ENCODE measurements at places on chromosomes 1 and 21. TPM values are rescaled to one million over a fixed set of nuclear protein-coding genes. Genes with fewer than 3 reads are reported as not detected.

DNA sequence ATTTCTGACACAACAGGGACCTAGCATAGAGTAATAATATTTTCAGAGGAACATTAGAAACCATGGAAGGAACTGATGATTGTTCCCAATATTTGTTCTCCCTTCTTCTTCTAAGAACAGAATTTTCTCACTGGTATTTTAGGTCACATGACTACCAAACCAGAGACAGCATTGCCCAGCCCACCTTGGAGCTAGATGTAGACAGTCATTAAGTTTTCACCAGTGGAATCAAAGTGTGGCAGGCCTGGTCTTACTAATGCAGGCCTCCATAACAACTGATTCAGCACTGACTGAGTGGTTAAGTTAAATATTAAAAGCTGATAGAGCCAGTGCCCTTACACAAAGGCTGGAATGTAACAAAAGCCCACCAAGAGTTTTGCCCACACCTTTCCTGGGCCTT lies 244.4 kb downstream of the ZNF648 start:
- H3K36me3 ChIP-seq = no peaks in the 10 kb centered on the region
- no peak for DNase-seq
- no peak overlapping the region for H3K4me3 ChIP-seq
- no peaks in the 10 kb centered on the region for H3K4me1 ChIP-seq
- H3K27me3 ChIP-seq = no peaks in the 10 kb centered on the region

Gene SHE
- not detected for total RNA-seq

- H3K4me3 ChIP-seq = no peak overlapping the region
- peak overlapping the region; percentile 31 for H3K27ac ChIP-seq
- H3K4me1 ChIP-seq = peaks cover 34% of the 10 kb centered on the region
- H3K27me3 ChIP-seq = no peaks in the 10 kb centered on the region
- no peaks in the 10 kb centered on the region for H3K36me3 ChIP-seq
These were observed 46.2 kb upstream of the WASF2 start for GRCh38 chr1:27536010-27536757.

GRCh38 chr1:114490274-114490693 lies 20.7 kb downstream of the TRIM33 start:
- no peak overlapping the region for H3K27ac ChIP-seq
- no peak for DNase-seq
- no peaks in the 10 kb centered on the region for H3K27me3 ChIP-seq
- H3K4me3 ChIP-seq = no peak overlapping the region
- no peaks in the 10 kb centered on the region for H3K4me1 ChIP-seq

GRCh38 chr1:239169276-239169675 lies 217.1 kb upstream of the CHRM3 start:
- no peaks in the 10 kb centered on the region for H3K27me3 ChIP-seq
- H3K27ac ChIP-seq = no peak overlapping the region
- no peaks in the 10 kb centered on the region for H3K4me1 ChIP-seq
- H3K4me3 ChIP-seq = no peak overlapping the region
- DNase-seq = no peak

DNA sequence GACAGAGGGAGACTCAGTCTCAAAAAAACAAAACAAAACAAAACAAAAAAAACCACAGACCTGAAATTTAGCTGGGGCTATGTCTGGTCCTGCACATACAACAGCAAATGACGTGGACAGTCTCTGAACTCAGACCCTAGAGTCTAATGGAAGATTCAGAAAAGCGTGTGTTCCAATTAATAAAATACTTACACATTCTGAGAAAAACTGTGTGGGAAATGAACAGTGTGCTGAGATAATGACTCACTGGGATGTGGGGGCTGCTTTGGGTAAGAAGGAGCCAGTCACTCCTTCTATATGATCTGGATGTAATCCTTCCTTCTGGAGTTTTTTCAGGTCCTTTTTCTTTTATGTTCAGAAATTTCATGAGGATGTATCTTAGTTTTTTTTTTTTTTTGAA lies 29.4 kb downstream of the CLDN14 start:
- DNase-seq = no peak
- H3K4me3 ChIP-seq = no peak overlapping the region
- H3K4me1 ChIP-seq = peaks cover 16% of the 10 kb centered on the region
- no peaks in the 10 kb centered on the region for H3K27me3 ChIP-seq
- no peak overlapping the region for H3K27ac ChIP-seq

DNA sequence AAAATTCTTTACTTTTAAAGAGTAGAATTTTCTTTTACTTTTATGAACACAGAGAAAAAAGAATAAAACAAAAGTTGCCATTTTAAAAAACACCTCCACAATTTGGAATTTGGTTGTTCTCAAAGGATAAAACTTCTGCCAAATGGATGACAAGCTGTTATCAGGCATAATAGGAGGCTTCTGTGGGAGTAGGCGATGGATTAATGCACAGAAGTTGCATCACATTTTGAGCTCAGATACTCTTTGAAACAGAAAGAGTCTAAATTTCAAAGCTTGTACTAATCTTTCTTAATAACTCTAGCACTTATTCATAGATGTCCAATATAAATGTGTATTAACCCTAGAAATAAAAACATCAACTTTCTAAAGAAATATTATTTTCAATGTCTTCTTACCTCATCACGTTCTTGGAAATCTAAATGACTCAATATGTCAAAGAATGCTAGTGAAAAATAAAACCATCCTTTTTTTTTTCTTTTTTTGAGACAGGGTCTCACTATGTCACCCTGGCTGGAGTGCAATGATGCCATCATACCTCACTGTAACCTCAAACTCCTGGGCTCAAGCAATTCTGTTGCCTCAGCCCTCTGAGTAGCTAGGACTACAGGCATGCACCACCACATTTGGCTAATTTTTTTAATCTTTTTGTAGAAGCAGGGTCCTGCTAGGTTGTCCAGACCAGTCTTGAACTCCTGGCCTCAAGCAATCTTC lies 112.8 kb upstream of the USP25 start:
- no peaks in the 10 kb centered on the region for H3K27me3 ChIP-seq
- no peak overlapping the region for H3K4me3 ChIP-seq
- no peak overlapping the region for H3K27ac ChIP-seq
- H3K4me1 ChIP-seq = peaks cover 10% of the 10 kb centered on the region
- no peak for DNase-seq

DNA sequence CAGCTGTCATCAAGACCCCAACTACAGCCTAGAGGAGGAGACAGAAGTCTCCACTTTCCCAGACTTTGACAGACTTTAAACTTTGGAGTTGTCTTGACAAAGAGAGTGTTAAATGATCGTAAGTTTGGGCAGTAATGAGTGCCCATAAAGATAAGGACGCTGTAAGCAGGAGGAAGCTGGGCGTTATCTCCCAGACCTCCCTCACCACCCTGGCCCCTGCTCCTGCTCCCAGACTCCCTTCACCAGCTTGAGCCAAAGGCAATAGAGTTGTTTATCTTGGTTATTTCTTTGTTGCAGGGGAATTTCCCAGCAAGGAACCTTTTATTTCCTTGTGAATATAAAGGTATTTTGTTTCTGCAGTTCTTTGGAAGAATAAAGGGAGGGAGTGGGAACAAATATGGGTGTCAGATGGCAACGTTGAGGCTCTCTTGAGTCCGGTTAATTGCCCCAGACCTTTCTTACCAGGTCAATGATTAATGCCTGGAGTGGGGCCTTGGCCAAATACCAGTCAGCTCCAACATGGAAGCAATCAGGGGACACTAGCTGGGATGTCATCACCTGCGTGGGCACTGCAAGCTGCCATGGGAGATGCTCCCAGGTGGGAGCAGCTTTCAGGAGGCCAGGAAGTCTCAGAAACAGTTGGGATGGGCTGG lies 4.4 kb downstream of the PIGR start:
- no peaks in the 10 kb centered on the region for H3K36me3 ChIP-seq
- H3K27ac ChIP-seq = no peak overlapping the region
- no peaks in the 10 kb centered on the region for H3K27me3 ChIP-seq
- H3K4me1 ChIP-seq = no peaks in the 10 kb centered on the region

DNA sequence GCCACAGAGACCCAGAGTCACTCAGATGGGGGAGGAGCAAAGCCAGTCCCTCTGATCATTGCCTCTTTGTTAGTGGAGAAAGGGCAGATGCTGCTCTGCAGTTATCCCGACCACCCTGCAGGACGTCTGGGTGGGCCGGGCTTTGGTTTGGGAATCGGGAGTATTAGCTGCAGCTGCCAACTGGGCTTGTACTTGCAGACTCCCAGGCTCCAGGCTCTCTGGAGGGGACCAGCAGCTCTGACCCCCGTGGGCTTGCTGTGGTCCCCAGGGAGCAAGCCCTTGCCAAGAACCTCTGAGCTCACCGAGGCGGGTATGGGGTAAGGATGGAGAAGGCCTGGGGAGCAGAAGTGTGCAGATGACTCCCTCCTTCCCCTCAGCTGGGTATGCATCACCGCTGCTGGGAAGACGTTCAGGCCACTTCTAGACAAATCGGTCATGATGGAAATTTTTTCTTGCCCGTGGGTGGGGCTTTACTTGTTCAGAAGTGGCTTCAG lies 21.6 kb downstream of the MAPKAPK2 start:
- peak; percentile 74 for DNase-seq
- H3K4me1 ChIP-seq = peaks cover 77% of the 10 kb centered on the region
- H3K4me3 ChIP-seq = no peak overlapping the region

- H3K36me3 ChIP-seq = peaks cover 7% of the 10 kb centered on the region
- no peak overlapping the region for H3K4me3 ChIP-seq
These were observed 57.6 kb upstream of the KIF1B start for GRCh38 chr1:10152709-10153284.

DNA sequence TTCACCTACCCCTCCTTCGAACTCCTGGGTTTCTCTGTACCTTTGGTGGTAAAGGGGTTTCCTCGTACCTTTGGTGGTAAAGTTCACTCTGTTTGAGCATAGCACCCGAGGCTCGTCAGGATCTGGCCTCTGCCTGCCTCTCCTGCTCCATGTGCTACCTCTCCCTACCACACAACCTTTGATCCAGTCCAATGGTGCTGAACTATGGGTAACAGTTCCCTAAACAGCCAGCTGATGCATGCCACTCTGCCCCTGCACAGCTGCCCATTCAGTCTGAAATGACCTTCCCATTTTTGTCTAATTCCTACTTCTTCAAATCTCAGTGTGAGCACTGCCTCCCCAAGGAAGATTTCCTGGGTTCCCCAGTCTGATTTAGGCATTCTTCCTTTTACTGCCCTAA lies 14.0 kb downstream of the OVAAL start:
- no peaks in the 10 kb centered on the region for H3K27me3 ChIP-seq
- no peaks in the 10 kb centered on the region for H3K36me3 ChIP-seq
- DNase-seq = no peak
- H3K4me1 ChIP-seq = peaks cover 17% of the 10 kb centered on the region
- H3K27ac ChIP-seq = no peak overlapping the region
- H3K4me3 ChIP-seq = no peak overlapping the region

DNA sequence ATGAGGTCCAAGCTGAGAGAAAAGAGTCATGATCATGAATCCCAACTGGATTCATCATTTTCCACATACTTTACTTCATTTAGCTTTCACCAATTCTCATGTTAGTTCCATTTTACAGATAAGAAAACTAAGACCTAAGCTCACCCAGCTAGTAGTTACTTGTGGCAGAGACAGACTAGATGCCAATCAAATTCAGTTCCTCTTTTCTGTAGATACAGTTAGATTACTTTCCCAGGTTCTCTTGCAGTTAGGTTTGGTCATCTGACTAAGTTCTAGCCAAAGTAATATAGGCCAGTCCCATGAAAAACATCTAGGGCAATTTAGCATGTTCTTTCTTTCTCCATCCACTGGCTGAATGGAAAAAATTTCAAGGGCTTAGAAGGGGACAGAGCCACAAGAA lies 8.9 kb upstream of the KCND3 start:
- no peaks in the 10 kb centered on the region for H3K36me3 ChIP-seq
- no peaks in the 10 kb centered on the region for H3K4me1 ChIP-seq
- no peak for DNase-seq
- H3K27ac ChIP-seq = no peak overlapping the region
- no peak overlapping the region for H3K4me3 ChIP-seq

DNA sequence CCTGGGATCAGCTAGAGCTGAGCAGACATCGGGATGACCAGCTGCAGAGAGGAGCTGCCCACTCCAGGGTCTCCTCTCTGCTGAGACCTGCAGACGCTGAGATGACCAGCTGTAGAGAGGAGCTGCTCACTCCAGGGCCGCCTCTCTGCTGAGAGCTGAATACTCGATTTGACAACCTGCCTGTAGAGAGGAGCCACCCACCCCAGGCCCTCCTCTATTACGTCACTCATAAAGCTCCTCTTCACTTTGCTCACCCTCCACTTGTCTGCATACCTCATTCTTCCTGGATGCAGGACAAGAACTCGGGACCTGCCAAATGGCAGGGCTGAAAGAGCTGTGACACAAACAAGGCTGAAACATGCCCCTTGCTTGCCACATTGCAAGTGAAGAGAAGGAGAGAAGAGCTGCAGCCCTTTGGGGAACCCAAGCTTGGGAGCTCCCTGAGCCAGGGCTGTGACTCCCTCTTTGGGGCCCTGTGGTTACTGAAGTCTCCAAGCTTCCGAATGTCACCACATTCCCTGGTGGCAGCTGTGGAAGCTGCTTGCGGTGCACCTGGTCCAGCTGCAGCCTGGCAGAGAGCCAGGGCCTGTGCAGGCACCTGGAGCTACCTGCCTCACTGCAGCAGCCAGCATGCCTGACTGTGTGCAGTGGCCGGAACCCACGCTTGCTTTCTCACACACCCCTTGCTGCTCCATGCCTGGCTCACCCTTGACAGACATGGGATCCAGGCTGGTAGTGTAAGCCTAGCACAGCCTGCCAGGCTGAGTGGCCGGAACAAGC lies 59.6 kb downstream of the CC2D1B start:
- no peak overlapping the region for H3K27ac ChIP-seq
- H3K4me1 ChIP-seq = no peaks in the 10 kb centered on the region
- H3K36me3 ChIP-seq = no peaks in the 10 kb centered on the region
- no peak for DNase-seq
- H3K4me3 ChIP-seq = no peak overlapping the region

DNA sequence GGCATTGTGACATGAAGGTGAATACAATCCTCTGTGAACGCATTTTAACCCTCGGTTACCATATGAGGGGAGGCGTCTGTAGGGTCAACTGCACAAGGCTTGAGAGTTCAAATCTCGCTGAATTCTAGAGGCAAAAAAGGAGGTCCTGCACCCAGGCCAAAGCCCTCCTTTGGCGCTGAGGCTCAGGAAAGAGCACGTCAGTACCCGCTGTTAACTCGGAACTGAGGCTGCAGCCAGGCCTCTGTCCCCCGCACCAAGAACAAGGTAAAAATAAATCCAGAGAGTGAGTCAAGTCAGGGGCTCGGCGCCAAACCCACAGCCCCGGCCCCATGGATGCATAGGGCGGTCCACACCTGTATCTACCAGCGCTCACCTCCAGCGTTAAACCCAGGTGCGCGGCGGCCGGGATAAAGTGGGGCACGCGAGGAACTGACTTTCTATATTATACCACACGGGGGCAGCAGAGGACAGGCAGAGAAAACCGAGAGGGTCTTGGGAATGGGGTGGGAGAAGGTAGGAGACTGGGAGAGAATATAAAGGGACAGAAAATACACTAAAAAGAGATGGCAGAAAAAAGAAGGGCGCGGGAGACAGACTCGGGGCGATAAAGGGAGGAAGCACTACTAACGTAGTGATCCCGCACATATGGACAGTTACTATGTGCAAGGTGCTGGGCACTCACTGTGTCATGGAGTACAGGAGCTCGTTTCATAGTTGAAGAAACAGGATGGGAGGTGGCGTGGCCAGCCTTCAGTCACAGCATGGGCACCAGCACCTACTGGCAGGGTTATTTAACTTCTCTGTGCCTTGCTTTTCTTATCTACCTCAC lies 54.9 kb downstream of the DMRTA2 start:
- H3K36me3 ChIP-seq = no peaks in the 10 kb centered on the region
- peaks cover 6% of the 10 kb centered on the region for H3K4me1 ChIP-seq
- H3K4me3 ChIP-seq = no peak overlapping the region
- peak; percentile 63 for DNase-seq

Gene SLAMF8
- not detected for total RNA-seq

Gene PRRX1
- 0.19 TPM for total RNA-seq

- H3K27me3 ChIP-seq = no peaks in the 10 kb centered on the region
- peaks cover 30% of the 10 kb centered on the region for H3K4me1 ChIP-seq
- H3K27ac ChIP-seq = no peak overlapping the region
- H3K36me3 ChIP-seq = no peaks in the 10 kb centered on the region
These were observed 12.9 kb upstream of the EPHA2 start for GRCh38 chr1:16168622-16169360.

Gene ASAP3
- 3.9 TPM for total RNA-seq

Gene CYB5RL
- total RNA-seq = 9.0 TPM

All from neural progenitor cell (in vitro differentiated cells).